SW 1271 (cell line): ENCODE measurements at places on chromosomes 16 and 17.

- no peak for DNase-seq
Observed at GRCh38 chr17:81738801-81739393, 26.8 kb downstream of the SLC25A10 start.

GRCh38 chr17:45160447-45161287 lies 1.0 kb upstream of the HEXIM2 start:
- peak; percentile 55 for DNase-seq

DNA sequence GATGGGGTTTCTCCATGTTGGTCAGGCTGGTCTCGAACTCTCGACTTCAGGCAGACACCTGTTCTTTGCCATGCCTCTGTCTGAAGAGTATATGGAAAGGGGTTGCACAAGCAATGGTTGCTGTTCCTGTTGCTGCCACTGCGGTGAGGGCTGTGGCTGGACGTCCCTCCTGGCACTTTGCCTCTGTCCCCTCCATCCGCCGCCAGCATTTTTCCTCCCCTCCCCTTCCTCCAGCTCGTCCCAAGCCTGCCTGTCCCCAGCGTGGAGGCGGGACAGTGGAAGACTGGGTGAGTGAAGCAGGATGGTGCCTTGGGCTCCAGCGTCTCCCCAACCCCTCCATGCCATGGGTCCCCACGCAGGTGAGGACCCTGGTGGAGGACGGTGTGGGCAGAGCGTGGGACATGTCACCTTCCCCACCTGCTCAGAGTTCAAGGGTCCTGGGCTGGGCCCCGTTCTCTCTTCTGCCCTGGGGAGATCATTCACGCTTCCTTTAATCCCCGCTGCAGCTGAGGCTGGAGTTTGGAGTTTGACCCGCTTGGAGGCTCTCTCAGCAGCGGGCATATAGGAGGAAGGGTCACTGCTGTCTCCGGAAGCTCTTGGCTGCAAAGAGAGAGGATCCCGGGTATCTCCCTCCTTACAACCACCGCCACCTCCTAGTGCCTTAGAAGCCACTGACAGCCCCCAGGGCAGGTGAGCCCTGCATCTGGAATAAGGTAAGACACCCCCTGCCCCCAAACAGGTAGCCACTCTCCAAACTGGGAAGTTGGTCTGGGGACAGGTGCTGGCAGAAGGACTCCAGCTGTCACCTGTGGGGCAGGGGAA lies at the start of gene SLC5A11:
TSS of gene SLC5A11 (plus strand) at position 238 of the 822 bp plus-strand sequence. CDS start 12,681 bp downstream, outside the sequence.
- DNase-seq = no peak

DNA sequence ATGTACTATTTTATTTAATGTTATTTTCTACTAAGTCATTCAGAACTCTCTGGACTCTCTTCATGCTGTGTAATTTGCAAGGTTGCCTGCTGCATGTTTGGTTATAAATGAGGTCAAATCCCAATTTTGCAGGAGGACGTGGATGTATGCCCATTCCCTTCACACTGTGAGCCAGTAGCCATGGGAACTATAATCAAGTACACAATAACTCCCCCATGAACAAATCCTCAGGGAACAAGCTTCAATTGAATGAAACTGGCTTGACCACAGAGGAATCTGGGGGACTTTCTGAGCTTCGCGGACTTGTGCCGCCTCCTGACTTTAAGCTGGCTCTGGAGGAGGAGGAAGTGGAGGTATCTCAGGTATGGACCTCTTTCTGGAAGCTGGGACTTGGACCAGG lies 14.6 kb upstream of the KCTD13 start:
- DNase-seq = no peak

GRCh38 chr17:40340880-40341807 lies 23.4 kb downstream of the GJD3 start:
- DNase-seq = peak; percentile 78

DNA sequence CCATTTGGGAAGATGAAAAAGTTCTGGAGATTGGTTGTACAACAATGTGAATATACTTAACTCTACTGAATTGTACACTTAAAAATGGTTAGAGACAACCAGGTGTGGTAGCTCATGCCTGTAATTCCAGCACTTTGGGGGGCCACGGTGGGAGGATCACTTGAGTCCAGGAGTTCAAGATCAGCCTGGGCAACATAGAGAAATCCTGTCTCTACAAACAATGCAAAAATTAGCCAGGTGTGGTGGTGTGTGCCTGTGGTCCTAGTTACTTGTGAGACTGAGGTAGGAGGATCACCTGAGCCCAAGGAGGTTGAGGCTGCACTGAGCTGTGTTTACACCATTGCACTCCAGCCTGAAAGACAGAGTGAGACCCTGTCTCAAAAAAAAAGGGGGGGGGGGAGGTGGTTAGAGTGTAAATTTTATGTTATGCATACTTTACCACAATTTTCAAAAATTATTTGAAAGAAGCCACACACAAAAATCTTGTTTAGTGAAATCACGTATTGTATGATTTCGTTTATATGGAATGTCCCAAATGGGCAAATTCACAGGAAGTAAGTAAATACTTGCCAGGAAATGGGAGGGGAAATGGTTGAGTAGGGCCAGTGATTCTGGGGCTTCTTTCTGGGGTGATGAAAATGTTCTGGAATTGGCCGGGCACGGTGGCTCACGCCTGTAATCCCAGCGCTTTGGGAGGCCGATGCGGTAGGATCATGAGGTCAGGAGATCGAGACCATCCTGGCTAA lies 37.1 kb upstream of the AMZ2 start:
- DNase-seq = no peak

GRCh38 chr17:7491583-7491982 lies 7.4 kb downstream of the POLR2A start:
- no peak for DNase-seq

- no peak for DNase-seq
Observed at GRCh38 chr16:52405441-52405840, 141.5 kb downstream of the TOX3 start.

DNA sequence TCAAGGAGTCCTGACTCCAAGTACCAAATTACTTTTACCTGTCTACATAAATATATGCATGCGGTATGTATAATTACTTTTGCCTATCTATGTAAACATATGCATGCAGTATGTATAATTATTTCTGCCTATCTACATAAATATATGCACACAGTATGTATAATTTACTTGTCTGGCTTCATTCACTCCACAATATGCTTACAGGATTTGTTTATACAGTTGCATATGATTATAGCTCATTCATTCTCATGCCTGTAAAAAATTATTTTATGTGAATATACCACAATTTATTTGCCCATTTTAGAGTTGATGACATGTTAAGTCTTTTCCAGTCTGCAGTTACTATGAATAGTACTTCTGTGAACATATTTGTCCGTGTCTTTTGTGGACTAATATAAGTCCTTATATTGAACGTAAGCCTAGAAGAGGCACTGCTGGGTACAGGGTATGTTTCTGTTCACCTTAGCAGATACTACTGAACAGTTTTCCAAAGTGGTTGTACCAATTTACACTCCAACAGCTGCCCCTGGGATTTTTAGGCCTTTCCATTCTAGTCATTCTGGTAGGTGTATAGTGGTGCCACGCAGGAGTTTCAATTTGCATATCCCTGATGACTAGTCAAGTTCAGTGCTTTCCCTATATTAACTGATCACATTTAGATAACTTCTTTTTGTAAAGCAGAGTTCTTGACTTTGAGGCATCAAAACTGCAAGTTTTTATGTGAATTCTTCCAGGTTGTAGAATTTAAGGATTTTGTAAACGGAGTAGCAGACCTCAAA lies 47.0 kb downstream of the MARVELD3 start:
- no peak for DNase-seq

DNA sequence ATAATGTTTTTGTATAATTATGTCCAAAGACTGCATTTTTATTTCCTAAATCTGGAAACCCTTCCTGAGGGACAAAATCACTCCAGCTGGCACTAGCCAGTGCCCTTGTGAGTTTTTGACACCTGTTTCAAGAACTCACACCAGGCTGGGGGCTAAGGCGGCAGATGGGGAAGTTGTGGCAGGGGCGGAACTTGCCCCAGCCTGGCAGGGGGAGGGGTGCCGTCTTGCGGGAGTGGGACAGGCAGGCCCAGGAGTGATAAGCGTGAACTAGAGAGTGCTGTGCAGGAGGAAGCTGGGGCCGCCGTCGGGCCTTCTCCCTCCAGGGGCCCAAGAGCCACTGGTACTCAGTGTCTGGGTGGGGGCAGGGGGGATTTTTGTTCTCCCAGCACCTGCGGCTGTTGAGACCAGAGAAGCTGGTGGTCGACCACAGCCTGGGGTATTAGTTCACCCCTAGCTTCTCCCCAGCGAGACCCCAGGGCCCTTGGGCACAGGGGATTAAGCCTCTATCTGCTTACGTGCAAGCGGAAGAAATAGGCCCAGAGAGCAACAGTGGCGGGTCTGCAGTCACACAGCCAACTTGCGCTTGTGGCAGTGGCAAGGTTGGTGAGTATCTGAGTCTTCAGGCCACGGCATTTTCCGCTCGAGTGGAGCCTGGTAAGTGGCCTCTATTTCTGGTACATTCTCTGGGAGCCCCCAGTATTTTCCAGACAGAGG lies 40.2 kb upstream of the PLCG2 start:
- DNase-seq = no peak

- DNase-seq = no peak
Observed at GRCh38 chr16:73735954-73736353, 560.7 kb upstream of the PSMD7 start.

DNA sequence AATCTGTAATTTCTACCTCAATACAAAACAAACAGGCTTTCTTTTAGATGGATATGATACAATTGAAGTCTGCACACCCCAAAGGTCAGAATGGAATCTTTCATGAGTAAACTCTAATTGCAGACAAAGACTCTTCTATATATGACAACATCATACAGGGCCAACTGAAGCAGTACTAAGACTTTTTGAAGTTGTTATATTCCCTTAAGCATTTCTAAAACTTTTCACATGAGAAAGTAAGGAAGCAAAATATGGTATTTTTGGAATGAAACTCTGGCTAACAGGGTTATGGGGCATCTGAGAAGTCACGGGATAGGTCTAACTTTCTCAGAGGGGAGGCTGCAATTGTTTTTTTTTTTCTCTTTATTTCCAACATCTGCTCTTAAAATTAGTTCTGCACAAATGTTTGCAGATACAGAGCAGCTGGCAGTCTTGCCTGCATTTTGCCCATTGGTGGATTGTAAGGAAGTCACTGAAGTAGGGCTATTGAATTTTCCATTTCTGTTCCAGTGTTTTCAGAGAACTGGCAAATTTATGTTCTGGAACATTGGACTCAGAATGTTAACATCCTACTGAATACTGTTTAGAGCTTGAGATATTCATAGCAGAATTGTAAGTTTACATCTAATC lies 59.1 kb downstream of the SSH2 start:
- DNase-seq = no peak

- no peak for DNase-seq
Observed at GRCh38 chr17:29257756-29258155, 11.1 kb downstream of the CRYBA1 start.

DNA sequence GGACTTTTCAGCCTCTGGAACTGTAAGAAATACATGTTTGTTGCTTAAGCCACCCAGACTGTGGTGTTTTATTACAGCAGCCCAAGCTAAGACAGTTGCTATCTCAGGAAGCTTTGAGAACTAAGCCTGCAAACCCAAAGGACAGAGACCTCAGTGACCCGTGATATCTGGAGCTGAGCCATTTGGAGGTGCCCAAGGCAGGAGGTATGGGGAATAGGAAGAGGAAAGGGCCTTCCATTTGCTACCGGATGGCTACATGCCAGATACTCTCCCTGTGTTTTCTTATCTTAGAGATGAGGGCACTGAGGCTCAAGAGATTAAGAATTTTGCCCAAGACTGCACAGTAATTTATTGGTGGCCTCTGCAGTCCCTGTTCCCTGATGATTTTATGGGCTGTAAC lies 622.1 kb upstream of the CDH5 start:
- DNase-seq = no peak

GRCh38 chr16:85778873-85779272 lies 20.5 kb downstream of the EMC8 start:
- DNase-seq = no peak

DNA sequence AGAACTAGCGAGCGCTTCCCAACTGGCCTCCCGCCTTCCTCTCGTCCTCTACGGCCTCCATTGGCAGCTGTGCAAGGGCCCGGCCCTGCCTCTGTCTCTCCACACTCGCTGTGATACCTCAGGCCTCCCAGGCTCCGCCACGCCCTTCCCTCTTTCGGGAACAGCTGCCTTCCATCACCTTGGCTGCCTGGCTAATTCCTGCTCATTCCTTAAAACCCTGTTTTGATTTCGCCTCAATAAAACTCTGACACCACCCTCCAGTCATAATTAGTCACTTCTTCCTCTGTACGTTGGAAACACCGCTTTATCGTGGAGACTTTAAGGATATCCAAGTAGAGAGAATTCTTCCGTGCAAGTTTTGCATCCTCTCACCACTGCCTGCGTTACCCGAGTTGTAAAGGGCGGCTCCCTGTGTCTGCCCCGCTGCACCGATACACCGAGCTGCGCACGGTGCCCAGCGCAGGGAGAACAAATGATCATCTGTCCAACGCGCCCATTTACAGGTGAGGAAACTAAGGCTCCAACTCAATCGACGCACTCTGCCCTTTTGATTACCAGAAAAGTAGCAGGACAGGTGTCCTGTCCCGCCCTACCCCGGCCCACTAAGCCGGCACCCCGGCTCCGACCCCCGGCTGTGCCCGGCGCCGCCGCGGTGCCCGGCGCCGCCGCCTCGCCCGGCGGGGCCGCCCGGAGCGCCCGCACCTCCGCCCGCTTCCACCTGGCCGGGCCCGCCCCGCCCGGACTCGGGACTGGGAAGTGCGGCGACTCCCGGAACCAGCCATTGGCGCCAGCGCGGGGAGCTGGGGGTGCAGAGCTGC lies 139.7 kb downstream of the SEC14L1 start:
- peak; percentile 28 for DNase-seq
